ENCODE measurements at places on chromosomes 4 and X. TPM values are rescaled to one million over a fixed set of nuclear protein-coding genes. Genes with fewer than 3 reads are reported as not detected.

- no peaks in the 10 kb centered on the region for H3K27me3 ChIP-seq
- H3K4me3 ChIP-seq, result no peak overlapping the region
- peaks cover 40% of the 10 kb centered on the region for H3K4me1 ChIP-seq
- no peak overlapping the region for H3K27ac ChIP-seq
Measured at GRCh38 chr4:4668355-4669210, 126.7 kb upstream of the STX18 start.

DNA sequence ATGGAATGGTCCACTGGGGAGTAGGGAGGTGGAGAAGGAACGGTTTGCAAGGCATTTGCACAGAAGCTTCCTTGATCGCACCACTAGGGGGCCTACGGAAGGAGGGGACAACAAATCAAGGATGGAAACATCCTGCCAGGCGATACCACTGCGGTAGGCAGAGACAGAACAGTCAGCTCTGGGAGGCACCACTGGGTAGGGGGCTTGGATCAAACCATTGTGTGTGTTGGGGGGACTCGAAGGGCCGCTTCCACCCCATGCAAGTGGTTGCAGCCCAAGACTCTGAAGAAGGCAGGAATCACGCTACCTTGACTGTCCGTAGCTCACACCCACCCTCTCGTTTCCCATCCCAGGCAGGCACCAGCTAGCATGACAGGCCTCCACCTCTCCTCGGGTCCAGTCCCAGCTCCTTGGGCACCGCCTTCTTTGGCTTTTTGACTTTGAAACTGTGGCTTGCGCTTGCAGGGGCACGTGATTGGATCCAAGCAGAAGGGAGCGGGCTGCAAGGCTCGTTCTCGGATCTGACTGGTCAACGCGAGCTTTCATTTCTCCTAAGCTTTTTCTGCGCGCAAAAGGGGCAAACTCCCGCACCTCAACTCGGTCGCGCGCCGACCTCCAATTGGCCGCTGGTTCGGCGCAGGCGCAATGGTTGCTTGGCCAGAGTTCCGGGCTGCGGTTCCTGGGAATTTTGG, 28.4 kb downstream of the GAGE1 start:
- H3K36me3 ChIP-seq, result no peaks in the 10 kb centered on the region
- no peak overlapping the region for H3K4me3 ChIP-seq
- no peak overlapping the region for H3K27ac ChIP-seq
- peak; percentile 4 for DNase-seq
- no peaks in the 10 kb centered on the region for H3K4me1 ChIP-seq

GRCh38 chrX:29090811-29091210, 503.6 kb downstream of the IL1RAPL1 start:
- DNase-seq, result no peak
- no peaks in the 10 kb centered on the region for H3K36me3 ChIP-seq
- H3K27me3 ChIP-seq, result no peaks in the 10 kb centered on the region
- no peak overlapping the region for H3K27ac ChIP-seq
- no peak overlapping the region for H3K4me3 ChIP-seq

- H3K27me3 ChIP-seq, result no peaks in the 10 kb centered on the region
- peak overlapping the region; percentile 31 for H3K4me3 ChIP-seq
- H3K27ac ChIP-seq, result peak overlapping the region; percentile 60
- peak; percentile 92 for DNase-seq
Measured at GRCh38 chr4:68466185-68466584, 18.9 kb downstream of the TMPRSS11E start.

DNA sequence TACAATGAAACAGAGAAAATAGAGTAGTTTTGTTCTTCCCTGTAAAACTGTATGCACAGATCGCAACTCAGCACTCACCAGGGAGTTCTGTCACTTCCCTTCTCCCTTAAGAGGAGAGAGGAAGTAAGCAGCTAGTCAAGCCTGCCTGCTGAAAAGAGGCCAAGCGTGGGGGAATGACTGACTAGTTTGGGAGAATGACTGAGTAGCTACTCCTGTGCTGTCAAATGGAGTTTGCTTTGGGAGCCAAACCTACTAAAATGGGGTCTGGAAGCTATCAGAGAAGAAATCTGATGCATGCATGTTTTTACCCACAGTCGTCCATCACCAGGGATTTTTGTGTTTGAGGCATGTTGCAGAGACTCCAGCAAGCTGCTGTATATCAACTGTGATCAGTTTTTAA, 54.6 kb upstream of the LHFPL1 start:
- no peak overlapping the region for H3K27ac ChIP-seq
- peak overlapping the region; percentile 48 for H3K4me3 ChIP-seq
- no peaks in the 10 kb centered on the region for H3K4me1 ChIP-seq
- DNase-seq, result peak; percentile 41
- no peaks in the 10 kb centered on the region for H3K27me3 ChIP-seq

DNA sequence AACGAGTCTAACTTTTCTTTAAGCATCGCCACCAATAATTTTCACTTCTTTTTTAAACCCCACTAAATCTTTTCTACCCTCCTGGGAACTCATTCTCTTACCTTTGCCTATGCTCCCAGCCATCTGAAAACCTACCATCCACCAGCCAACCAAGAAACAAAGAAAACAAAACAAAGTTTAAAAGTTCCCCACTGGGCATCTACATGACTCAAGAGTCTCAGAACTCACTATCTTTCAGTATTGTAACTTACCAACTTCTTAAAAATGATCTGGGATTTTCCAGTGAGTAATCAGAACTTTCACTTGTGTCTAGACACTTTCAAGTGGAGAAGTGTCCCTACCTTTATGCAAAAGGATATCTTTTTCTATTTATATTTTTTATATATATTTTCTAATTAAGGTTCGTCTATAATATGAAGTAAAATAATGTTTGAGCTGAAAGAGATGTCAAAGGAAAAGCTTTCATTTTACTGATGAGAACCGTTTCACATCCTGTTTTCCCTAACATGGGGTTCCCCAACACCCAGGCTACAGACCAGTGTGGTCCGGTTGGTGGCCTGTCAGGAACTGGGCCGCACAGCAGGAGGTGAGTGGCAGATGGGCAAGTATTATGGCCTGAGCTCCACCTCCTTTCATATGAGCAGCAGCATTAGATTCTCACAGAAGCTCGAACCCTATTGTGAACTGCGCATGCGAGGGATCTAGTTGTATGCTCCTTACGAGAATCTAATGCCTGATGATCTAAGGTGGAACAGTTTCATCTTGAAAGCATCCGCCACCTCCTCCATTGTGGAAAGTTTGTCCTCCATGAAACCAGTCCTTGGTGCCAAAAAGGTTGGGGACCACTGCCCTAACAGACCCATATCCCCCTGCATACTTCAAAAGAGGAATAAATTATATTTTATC, 9.8 kb upstream of the TIGD2 start:
- 0 out of 2 replicates have a peak, but pooled peaks cover 4% of the 10 kb centered on the region for H3K27me3 ChIP-seq
- no peaks in the 10 kb centered on the region for H3K36me3 ChIP-seq
- no peak overlapping the region for H3K27ac ChIP-seq
- no peak for DNase-seq
- no peak overlapping the region for H3K4me3 ChIP-seq

DNA sequence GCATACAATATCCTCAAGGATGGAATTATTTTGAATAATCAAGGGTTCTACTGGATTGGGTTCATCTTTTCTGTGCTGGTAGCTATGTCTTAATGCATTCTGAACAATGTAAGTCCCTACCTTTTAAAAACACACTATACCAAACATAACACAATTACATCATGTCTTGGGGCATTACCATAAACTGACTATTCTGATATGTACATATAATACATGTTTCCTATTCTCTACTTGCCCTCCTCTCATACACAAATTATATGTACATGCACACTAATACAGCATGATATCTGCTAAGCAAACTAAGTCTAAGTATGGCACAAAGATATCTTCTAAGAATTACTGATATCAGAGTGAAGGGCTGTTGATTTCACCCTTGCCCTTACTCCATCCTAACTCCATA, 147.1 kb downstream of the PRDM5 start:
- no peak overlapping the region for H3K4me3 ChIP-seq
- H3K27me3 ChIP-seq, result no peaks in the 10 kb centered on the region
- no peak overlapping the region for H3K27ac ChIP-seq
- H3K36me3 ChIP-seq, result no peaks in the 10 kb centered on the region
- no peaks in the 10 kb centered on the region for H3K4me1 ChIP-seq
- DNase-seq, result no peak

GRCh38 chr4:79281566-79282359, 44.1 kb downstream of the NAA11 start:
- no peak for DNase-seq
- no peaks in the 10 kb centered on the region for H3K27me3 ChIP-seq
- no peak overlapping the region for H3K4me3 ChIP-seq
- no peaks in the 10 kb centered on the region for H3K4me1 ChIP-seq

DNA sequence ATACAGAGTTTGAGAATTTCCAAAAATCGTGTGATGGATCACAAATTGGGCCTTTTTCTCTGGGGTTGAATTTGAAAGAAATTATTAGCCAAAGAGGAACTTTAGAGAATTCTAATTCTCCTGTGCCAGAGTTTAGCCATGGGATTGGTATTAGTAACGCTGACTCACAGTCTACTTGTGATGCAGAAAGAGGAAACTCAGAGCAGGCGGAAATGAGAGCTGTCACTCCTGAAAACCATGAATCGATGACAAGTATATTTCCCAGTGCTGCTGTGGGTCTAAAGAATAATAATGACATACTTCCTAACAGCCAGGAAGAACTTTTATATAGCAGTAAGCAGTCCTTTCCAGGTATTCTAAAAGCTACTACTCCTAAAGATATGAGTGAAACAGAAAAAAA, 64.9 kb downstream of the N4BP2 start:
- peak overlapping the region; percentile 55 for H3K27ac ChIP-seq
- H3K27me3 ChIP-seq, result no peaks in the 10 kb centered on the region
- peak overlapping the region; percentile 25 for H3K4me3 ChIP-seq
- DNase-seq, result peak; percentile 89

DNA sequence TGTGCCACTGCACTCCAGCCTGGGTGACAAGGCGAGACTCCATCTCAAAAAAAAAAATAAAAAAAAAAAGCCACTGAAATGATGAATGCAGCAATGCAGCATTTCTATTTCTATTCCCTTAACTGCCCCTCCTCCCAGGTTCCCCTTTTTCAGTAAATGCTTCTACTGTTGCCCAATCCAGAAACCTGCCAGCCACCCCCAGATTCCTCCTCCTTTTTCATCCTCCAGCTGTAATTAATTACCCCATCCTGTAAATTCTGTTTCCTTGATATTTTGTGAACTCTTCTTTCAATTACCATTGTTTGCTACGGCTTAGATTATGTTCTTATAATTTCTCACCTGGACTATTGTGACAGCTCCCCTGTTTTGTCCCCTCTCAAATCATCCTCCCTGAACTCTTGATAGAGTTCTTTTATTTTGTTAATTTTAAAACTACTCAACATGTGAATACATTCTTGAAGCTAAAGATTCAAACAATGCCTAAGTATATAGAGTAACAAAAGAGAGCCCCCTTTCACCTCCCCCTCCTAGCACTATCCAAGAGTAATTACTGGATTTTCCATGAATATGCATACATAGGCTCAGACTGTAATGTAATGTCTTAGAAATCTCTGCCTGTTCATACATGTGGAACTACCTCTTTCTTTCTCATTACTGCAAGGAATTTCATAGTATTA, 140.6 kb upstream of the GPC4 start:
- H3K4me3 ChIP-seq, result no peak overlapping the region
- no peaks in the 10 kb centered on the region for H3K36me3 ChIP-seq
- no peak for DNase-seq
- H3K4me1 ChIP-seq, result no peaks in the 10 kb centered on the region
- H3K27me3 ChIP-seq, result no peaks in the 10 kb centered on the region

- H3K36me3 ChIP-seq, result 0 out of 2 replicates have a peak, but pooled peaks cover 3% of the 10 kb centered on the region
- no peak overlapping the region for H3K4me3 ChIP-seq
- H3K27ac ChIP-seq, result no peak overlapping the region
- H3K4me1 ChIP-seq, result peaks cover 5% of the 10 kb centered on the region
- DNase-seq, result no peak
Measured at GRCh38 chr4:88277711-88278225, 6.6 kb downstream of the PPM1K start.

- H3K4me3 ChIP-seq, result no peak overlapping the region
- H3K27ac ChIP-seq, result no peak overlapping the region
- peaks cover 15% of the 10 kb centered on the region for H3K4me1 ChIP-seq
- H3K36me3 ChIP-seq, result no peaks in the 10 kb centered on the region
Measured at GRCh38 chr4:26088433-26088928, 174.5 kb downstream of the SMIM20 start.

- peaks cover 8% of the 10 kb centered on the region for H3K4me1 ChIP-seq
- peak; percentile 26 for DNase-seq
- no peaks in the 10 kb centered on the region for H3K36me3 ChIP-seq
- no peak overlapping the region for H3K27ac ChIP-seq
- H3K4me3 ChIP-seq, result no peak overlapping the region
- H3K27me3 ChIP-seq, result no peaks in the 10 kb centered on the region
Measured at GRCh38 chr4:127685292-127685691, 44.9 kb upstream of the SLC25A31 start.

PNMA3 gene
- not detected for total RNA-seq

PRSS12 gene
- 30.0 TPM for total RNA-seq

SHOX gene
- not detected for total RNA-seq

CNGA1 gene
- total RNA-seq, result not detected

LRRC66 gene
- 0.32 TPM for total RNA-seq

AMOT gene
- 1.5 TPM for total RNA-seq

GPR82 gene
- total RNA-seq, result not detected
